ENCODE measurements at places on chromosomes 12 and 14. TPM values are rescaled to one million over a fixed set of nuclear protein-coding genes. Genes with fewer than 3 reads are reported as not detected.

Gene SLC39A2
- not detected for total RNA-seq

Gene KRT77
- total RNA-seq = not detected

Gene LTBR
- total RNA-seq = 135 TPM

Gene GLT8D2
- total RNA-seq = 17.9 TPM

Gene DHRS2
- 1.2 TPM for total RNA-seq

Gene HOXC9
- 9.6 TPM for total RNA-seq

Gene GPR162
- total RNA-seq = 4.6 TPM

Gene SRRM4
- total RNA-seq = not detected

Gene STXBP6
- total RNA-seq = 24.5 TPM

Gene SVOP
- under 0.01 TPM for total RNA-seq

Gene CMA1
- not detected for total RNA-seq

Gene PSEN1
- 31.7 TPM for total RNA-seq

Gene RNASE2
- not detected for total RNA-seq

Gene AKAP6
- 130 TPM for total RNA-seq

Gene SSTR1
- 0.32 TPM for total RNA-seq

Gene USP15
- 41.5 TPM for total RNA-seq

Gene BICDL1
- 0.88 TPM for total RNA-seq

Gene CCDC177
- not detected for total RNA-seq

Gene PRH2
- total RNA-seq = not detected

Gene PRR4
- 0.43 TPM for total RNA-seq
